ENCODE measurements at places on chromosomes 6 and 20. TPM values are rescaled to one million over a fixed set of nuclear protein-coding genes. Genes with fewer than 3 reads are reported as not detected.

- no peak overlapping the region for H3K4me3 ChIP-seq
- no peaks in the 10 kb centered on the region for H3K4me1 ChIP-seq
- no peaks in the 10 kb centered on the region for H3K36me3 ChIP-seq
- H3K27me3 ChIP-seq, result no peaks in the 10 kb centered on the region
These were observed 72.1 kb downstream of the MAP3K5 start for GRCh38 chr6:136720045-136720770.

- H3K4me3 ChIP-seq, result no peak overlapping the region
- no peak overlapping the region for H3K27ac ChIP-seq
- H3K27me3 ChIP-seq, result no peaks in the 10 kb centered on the region
- DNase-seq, result no peak
- no peaks in the 10 kb centered on the region for H3K36me3 ChIP-seq
These were observed 11.0 kb upstream of the SLC22A1 start for GRCh38 chr6:160110586-160111123.

DNA sequence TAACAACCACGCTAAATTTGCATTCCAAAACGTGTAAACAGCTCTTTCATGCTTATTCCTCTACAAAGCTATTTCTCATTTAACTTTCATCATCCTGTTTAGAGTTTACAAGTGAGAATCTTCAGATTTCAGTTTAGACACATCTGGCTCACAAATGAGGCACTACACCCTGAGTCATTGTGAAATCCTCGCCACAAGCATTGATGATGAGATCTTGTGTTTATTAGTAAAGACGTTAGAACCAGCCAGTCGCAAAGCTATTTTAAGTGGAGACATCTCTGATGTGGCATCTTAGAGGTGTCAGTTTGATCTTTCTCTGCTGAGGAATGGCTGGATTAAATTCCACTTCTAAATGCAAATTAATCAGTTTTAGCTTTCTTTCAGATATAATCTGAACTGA lies 8.3 kb upstream of the ISM1 start:
- no peaks in the 10 kb centered on the region for H3K36me3 ChIP-seq
- peaks cover 51% of the 10 kb centered on the region for H3K27me3 ChIP-seq
- DNase-seq, result no peak
- H3K27ac ChIP-seq, result no peak overlapping the region

DNA sequence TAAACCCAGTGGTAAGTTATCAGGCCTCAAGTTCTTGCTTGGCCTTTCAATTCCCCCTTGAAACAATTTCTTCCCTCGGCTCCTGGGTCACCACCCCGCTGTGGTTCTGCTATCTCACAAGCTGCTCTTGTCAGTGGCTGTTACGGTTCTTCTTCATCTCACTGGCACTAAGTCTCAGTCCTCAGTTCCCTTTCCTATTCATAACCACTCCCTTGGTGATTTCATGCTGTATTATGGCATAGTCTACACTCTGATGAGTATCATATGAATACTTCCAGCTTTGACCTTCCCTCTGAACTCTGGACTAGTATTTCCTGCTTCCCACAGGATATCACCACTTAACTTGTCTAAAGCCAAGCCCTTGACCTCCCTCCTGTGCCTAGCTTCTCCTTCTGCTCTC lies 7.9 kb downstream of the TAAR1 start:
- no peaks in the 10 kb centered on the region for H3K36me3 ChIP-seq
- no peak overlapping the region for H3K4me3 ChIP-seq
- peaks cover 34% of the 10 kb centered on the region for H3K27me3 ChIP-seq

C4A gene
- total RNA-seq, result 4.6 TPM

HCK gene
- total RNA-seq, result not detected

MDFI gene
- 346 TPM for total RNA-seq
